ENCODE measurements at places on chromosomes 16 and 17.
A peak's percentile ranks its signal among the peaks of the same experiment; 100 is the strongest.

DNA sequence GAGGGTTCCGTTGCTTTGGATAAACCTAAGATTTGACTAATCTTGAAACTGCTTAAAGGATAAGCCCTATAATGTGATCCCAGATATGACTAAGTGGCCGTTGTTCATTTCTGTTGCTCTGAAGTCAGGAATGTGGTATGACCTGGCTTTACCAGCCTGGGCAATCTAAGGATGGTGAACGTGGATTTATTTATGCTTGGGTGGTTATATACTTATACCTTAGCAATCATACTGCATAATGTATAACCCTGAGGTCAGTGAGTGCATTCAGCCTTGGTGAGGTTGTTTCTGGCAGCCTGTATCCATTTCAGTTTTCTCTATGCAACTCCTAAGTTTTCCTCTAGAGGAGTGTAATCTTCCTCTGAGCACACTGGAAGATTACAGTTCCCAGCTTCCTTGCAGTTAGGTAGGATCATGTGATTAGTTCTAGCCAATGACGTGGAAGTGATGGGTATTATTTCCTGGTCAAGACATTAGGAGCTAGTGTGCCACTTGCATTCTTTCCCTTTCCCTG lies 41.9 kb downstream of the FTO start:
- DNase-seq: no peak

DNA sequence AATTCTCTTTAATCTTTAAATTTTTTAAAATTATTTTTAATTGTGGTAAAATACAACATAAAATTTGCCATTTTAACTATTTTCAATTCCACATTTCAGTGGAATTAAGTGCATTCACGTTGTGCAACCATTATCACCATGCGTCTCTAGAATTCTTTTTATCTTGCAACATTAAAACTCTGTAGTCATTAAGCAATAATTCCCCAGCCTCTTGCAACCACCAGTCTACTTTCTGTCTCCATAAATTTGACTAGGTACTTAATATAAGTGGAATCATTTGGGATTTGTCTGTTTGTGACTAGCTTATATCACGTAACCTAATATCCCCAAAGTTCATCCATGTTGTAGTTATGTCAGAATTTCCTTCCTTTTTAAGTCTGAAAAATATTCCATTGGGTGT lies 79.1 kb downstream of the TAOK1 start:
- DNase-seq: no peak

GRCh38 chr17:51487947-51488346 lies 227.6 kb downstream of the UTP18 start:
- DNase-seq: no peak

DNA sequence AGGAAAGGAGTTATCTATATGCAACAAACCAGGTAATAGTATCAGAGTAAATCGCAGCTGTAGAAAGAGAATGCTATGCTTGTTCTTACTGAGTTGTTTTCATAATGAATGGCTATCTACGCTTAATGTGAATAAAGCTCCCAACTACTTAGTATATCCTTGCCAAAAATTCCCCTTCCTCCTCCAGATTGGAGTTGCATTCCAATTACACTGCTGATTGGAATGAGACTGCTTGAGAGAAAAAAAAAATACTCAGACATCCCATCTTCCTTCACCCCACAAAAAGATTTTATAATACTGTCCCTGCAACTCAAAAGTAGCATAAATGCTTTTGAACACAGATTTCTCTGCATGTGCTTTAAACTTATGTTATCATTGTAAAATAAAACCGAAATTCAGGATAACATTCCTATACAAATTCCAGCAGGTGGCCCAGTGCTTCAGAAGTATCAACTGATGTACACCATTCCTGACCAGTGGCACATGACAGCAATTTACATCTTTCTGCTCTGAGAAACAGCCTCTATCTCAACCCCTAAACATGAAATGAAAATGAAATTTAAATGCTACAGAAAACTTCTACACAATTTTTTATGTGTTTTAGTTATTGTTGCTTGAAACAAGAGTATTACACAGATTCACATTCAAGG lies 47.0 kb downstream of the SMURF2 start:
- DNase-seq: no peak

DNA sequence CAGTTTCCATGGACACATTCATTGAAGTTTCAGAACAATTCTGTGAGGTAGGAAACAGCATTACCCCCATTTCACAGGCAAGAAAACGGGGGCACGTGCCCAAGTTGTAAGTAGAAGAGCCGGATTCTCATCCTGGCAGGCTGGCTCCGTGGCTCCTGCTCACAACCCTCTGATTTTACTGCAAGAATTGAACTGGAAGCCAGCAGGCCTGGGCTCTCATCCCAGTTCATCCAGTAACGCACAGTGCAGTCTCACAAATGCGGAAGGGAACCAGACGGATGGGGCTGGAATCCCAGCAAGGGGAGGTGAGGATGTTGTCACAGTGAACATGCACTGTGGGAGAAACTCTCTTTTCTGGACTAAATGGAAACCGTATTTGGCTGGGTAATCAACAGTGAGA lies 40.7 kb upstream of the DOC2B start:
- DNase-seq: peak; percentile 59

DNA sequence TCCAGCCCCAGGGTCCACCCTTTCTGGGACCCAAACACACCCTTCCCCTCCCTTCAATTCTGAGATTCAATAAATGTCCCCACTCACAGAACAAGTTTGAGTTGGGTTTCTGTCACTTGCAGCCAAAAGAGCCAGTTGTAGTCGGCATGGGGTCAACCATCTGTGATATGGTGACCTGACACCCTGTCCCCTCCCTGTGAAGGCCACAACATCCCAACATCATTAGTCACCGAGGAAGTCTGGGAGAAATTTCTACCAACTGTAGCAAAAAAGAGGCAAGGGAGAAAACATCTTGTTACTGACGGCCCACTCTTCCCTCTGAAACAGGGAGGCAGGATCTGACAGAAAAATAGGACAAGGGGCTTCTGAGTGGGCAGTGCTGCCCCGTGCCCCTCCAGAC lies 638 bp upstream of the LYZL6 start:
- no peak for DNase-seq

GRCh38 chr17:43578699-43579565 lies 32.8 kb upstream of the ETV4 start:
- peak; percentile 64 for DNase-seq

DNA sequence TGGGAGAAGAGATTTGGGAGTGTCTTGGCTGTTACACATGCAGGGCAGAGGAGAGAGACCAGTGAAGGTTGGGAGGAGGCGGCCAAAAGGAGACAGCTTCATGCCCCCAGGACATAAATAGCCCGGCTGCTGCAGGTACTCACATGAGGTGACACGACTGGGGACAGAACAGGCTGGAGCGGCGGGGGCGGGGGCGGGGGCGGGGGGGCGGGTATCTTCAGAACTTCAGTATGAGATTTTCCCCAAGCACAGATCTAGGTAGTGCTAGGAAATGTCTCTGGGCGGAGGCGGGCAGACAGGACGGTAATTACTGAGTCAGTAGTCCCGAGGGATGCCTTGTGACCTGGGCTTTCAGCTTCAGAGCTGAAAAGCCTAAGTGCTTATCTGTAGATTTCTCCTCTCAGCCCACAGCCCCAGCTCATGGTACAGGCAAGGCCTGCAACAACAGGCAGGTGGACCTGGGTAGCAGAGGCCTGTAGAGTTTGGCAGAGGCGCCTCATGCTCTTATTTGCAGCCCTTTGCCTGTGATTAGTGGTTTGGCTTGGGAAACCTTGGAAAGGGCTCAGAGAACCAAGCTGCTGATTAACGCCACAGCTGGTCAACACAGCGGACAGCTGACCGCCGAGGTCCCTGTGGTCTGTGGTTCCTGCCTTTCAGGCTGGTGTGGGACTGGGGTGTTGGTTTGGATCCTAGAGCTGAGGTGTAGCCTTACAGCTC lies 24.5 kb downstream of the UNK start:
- DNase-seq: no peak

DNA sequence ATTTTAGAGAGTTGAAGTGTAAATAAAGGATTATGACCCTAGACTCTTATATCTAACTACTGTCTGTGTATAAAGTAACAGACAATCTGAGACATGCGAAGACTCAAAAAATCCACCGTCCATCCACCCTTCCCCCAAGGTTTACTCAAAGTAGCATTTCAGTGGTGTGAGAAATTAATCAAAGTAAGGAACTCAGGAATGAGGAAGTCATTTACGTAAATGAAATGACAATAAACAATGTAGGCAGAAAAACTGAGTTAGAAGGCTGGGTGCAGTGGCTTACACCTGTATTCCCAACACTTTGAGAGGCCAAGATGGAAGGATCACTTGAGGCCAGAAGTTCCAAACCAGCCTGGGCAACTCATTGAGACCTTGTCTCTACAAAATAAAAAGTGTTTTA lies 19.8 kb upstream of the NTN1 start:
- DNase-seq: no peak
